ENCODE measurements at places on chromosomes 1 and 21.
A peak's percentile ranks its signal among the peaks of the same experiment; 100 is the strongest.

DNA sequence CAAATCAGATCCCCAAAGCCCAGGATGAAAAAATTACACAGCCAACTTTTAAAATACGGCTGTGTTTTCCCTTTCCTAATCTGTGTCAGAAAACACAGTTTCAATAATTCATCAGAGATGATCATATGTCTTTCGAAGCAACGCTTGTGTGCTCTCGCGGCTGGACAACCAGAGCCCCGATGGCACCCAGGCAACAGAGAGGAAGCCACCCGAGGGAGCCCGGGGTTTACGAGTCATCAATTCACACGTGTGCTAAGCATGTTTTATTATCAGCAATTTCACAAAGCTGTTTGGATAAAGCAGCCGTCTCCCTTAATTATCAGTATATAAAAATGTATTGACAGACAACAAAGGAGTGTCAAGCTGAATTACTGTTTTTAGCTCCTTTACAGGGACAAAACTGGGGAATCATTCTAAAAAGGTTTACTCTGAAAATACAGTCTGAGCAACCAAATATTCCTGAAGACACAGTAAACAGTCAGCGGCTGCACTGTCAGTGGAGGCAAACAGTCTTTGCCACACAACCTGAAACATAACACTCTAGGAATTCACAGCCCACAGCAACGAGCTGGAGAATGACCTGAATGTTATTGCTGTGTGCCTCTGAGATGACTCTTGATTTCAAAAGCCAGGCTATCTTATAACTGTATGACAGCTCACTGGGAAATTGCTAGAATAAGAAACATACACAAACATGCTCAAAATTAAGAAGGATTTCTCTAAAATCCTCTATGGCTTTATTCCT lies 201.0 kb downstream of the SIPA1L2 start:
- peak; percentile 87 for DNase-seq

GRCh38 chr1:220691053-220691684 lies 1.0 kb downstream of the C1orf115 start:
- no peak for DNase-seq

- peak; percentile 46 for DNase-seq
These were observed 105.4 kb downstream of the UBE2U start for GRCh38 chr1:64308866-64309265.

- no peak for DNase-seq
These were observed 29.0 kb downstream of the JUN start for GRCh38 chr1:58754683-58755467.

- DNase-seq = no peak
These were observed 30.7 kb downstream of the CD58 start for GRCh38 chr1:116540088-116540487.

GRCh38 chr1:84344286-84344685 lies 42.8 kb downstream of the SAMD13 start:
- DNase-seq = peak; percentile 56

DNA sequence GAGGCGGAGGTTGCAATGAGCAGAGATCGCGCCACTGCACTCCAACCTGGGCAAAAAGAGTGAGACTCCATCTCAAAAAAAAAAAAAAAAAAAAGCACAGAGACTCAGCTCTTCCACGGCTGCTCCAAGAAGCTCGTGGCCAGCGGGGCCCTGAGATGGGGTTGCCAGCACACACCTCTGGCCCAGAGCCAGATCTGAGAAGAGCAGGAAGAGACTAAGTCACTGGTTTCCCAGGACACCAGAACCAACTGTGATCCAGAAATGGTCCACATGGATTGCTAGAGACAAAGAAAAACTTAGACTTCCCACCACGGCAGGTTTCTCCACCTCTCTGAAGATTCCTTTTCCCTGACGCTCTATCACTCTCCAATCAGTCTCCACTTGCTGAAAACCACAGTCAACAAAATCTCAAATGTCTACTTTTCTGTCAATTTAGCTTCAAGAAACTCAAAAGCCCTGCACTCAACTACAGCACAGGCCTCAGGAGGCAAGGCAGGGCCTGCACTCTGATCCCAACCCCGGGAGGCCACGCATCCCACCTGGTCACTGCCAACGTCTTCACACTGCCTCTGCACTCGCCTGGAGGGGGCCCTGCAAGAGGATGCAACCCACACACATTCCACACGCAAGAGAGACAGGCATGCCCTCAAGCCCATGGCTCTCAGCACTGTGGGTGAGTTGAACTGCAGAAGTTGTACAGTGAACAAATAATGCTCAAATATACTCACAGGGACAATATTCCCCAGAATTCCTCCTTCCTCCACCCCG lies 79.0 kb downstream of the NPHP4 start:
- no peak for DNase-seq

- peak; percentile 21 for DNase-seq
These were observed 338 bp downstream of the ACAP3 start for GRCh38 chr1:1307261-1307922.

DNA sequence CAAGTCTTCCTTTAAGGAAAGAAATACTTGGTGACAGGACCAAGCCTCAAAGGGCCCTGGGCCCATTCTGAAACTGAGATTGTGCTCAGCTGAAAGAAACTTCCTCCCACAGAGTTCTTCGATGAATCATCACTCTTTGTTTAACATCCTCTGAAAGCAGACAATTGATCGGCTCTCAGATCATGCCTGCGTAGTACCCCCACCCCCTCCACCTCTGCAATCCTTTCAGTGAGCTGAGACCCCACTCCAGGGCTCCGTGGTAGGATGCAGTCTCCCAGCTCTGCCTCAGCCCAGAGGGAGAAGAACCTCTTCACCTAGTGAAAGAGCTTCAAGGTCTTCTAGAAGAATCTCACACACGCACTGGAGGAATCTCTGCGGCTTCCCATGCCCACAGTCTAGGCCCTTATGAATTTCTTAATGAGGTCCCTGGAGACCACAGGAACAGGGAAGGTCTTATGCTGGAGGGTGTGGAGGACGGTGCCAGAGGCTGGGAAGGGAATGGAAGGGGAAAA lies 104.9 kb upstream of the SOD1 start:
- peak; percentile 59 for DNase-seq

DNA sequence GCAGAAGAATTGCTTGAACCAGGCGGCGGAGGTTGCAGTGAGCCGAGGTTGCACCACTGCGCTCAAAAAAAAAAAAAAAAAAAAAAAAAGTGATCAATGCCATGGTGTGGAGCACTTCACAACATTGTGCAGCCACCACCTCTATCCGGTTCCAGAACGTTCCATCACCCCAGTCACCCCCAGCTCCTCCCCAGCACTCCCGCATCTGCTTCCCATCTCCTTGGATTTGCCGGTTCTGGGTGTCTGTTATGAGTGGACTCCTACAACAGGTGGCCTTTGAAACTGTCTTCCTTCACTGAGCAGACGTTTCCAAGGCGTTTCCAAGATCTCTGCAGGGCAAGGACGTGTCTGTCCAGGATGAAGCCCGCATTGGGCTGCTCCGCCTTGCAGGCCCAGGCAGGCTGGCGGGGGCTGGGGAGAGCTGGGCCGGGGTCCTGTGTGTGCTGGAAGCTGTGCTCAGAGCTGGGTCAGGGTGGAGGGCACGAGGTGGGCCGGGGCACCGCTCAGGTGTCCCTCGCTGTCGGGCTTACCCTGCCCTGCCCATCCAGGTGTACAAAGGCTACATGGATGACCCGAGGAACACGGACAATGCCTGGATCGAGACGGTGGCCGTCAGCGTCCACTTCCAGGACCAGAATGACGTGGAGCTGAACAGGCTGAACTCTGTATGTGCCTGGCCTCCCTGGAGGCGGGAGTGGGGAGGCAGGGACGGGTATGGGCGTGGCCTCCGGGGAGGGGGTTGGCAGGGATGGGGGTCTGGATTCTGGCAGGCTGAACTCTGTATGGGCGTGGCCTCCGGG lies 14.9 kb upstream of the LRRC3 start:
- no peak for DNase-seq
